ENCODE measurements at places on chromosomes 13 and 19.

DNA sequence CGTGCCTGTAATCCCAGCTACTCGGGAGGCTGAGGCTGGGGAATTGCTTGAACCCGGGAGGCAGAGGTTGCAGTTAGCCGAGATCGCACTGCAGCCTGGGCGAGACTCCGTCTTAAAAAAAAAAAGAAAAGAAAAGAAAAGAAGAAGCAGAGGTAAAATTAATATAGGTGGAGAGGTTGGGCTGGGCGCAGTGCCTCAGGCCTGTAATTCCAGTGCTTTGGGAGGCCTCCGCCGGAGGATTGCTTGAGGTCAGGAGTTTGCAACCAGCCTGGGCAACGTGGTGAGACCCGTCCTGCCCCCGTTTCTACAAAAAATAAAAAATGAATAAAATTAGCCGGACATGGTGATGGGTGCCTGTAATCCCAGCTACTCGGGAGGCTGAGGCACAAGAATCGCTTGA is 912 bp upstream of the TUBA3C start:
- H3K36me3 ChIP-seq = no peaks in the 10 kb centered on the region
- H3K4me1 ChIP-seq = no peaks in the 10 kb centered on the region
- no peaks in the 10 kb centered on the region for H3K27me3 ChIP-seq
- H3K27ac ChIP-seq = no peak overlapping the region
- no peak for DNase-seq

DNA sequence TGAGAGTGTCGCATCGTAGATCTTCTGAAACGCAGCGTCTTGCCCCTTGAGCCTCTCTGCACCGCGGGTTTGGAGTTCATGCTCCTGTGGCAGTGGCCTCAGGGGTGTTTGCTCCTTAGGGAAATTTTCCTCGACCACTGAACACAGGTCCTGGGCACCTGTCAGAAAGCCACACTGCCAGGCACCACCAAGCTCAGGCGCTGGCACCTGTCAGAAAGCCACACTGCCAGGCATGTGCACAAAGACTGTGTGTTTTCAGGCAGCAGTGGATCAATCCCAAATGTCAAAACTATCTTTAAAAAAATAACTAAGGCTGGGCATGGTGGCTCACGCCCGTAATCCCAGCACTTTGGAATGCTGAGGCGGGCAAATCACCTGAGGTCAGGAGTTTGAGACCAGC is 87.1 kb downstream of the ATP11A start:
- H3K4me1 ChIP-seq = peaks cover 13% of the 10 kb centered on the region
- no peak for DNase-seq
- no peaks in the 10 kb centered on the region for H3K27me3 ChIP-seq
- H3K27ac ChIP-seq = no peak overlapping the region
- no peak overlapping the region for H3K4me3 ChIP-seq
- H3K36me3 ChIP-seq = no peaks in the 10 kb centered on the region

DNA sequence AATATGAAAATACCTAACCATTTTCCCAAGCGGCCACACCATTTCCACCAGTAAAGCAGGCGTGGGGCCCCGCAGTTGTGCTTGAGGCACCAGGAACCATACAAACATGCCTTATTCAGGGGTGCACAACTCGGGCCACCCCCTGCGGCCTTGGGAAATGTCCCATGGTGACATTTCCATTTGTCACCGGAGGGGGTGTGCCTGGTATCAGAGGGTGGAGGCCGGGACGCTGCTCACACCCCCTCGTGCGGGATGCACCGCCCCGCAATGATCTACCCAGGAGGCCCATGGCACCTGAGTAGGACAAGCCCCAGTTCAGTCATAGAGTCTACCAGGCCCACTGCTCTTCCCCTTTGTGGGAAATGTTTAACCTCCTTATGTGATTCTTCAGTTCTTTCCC is 218.8 kb downstream of the TEX29 start:
- H3K27me3 ChIP-seq = peaks cover 18% of the 10 kb centered on the region
- no peak overlapping the region for H3K27ac ChIP-seq
- H3K4me3 ChIP-seq = no peak overlapping the region
- H3K36me3 ChIP-seq = no peaks in the 10 kb centered on the region

- no peak overlapping the region for H3K4me3 ChIP-seq
- no peaks in the 10 kb centered on the region for H3K4me1 ChIP-seq
- no peak overlapping the region for H3K27ac ChIP-seq
Measured at GRCh38 chr13:72990953-72991352, 67.9 kb upstream of the KLF5 start.

DNA sequence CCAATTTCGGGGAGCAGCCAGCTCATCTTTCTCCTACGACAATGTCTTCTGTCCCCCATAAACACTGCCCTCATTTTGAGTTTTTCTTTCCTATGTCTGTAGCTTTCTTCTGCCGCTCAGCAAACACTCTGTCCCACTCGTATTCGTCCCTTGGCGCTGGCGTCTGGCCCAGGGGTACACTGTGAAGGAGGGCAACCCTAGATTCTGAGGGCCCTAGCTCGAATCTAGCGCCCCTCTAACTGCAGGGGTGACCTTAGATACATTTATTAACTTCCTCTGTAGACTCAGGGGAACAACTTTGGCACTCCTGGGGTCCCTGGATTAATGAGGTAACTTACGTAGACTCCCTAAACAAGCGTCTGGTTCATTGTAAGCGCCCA is 677 bp upstream of the LRCH1 start:
- no peak overlapping the region for H3K27ac ChIP-seq
- DNase-seq = no peak
- peaks cover 19% of the 10 kb centered on the region for H3K4me1 ChIP-seq
- H3K27me3 ChIP-seq = peaks cover 18% of the 10 kb centered on the region

- no peak overlapping the region for H3K27ac ChIP-seq
- H3K4me3 ChIP-seq = no peak overlapping the region
- H3K27me3 ChIP-seq = no peaks in the 10 kb centered on the region
- no peaks in the 10 kb centered on the region for H3K4me1 ChIP-seq
- no peak for DNase-seq
- H3K36me3 ChIP-seq = no peaks in the 10 kb centered on the region
Measured at GRCh38 chr13:30128591-30128990, 178.8 kb downstream of the KATNAL1 start.

GRCh38 chr13:61002686-61003085 is 413.0 kb downstream of the PCDH20 start:
- H3K27ac ChIP-seq = no peak overlapping the region
- H3K4me1 ChIP-seq = no peaks in the 10 kb centered on the region
- peaks cover 12% of the 10 kb centered on the region for H3K36me3 ChIP-seq
- H3K27me3 ChIP-seq = no peaks in the 10 kb centered on the region
- H3K4me3 ChIP-seq = no peak overlapping the region

GRCh38 chr13:79482281-79482970 is 1.5 kb downstream of the NDFIP2 start:
- peak overlapping the region; percentile 98 for H3K4me3 ChIP-seq
- no peak overlapping the region for H3K27ac ChIP-seq
- no peak for DNase-seq
- peaks cover 14% of the 10 kb centered on the region for H3K27me3 ChIP-seq

- H3K4me3 ChIP-seq = no peak overlapping the region
- H3K36me3 ChIP-seq = no peaks in the 10 kb centered on the region
- H3K27me3 ChIP-seq = no peaks in the 10 kb centered on the region
Measured at GRCh38 chr13:51538591-51539179, 45.6 kb upstream of the WDFY2 start.

GRCh38 chr19:55611300-55611982 is 6.0 kb downstream of the ZNF865 start:
- peaks cover 5% of the 10 kb centered on the region for H3K36me3 ChIP-seq
- no peak overlapping the region for H3K27ac ChIP-seq
- H3K27me3 ChIP-seq = no peaks in the 10 kb centered on the region
- no peak overlapping the region for H3K4me3 ChIP-seq
- no peak for DNase-seq
- peaks cover 3% of the 10 kb centered on the region for H3K4me1 ChIP-seq

DNA sequence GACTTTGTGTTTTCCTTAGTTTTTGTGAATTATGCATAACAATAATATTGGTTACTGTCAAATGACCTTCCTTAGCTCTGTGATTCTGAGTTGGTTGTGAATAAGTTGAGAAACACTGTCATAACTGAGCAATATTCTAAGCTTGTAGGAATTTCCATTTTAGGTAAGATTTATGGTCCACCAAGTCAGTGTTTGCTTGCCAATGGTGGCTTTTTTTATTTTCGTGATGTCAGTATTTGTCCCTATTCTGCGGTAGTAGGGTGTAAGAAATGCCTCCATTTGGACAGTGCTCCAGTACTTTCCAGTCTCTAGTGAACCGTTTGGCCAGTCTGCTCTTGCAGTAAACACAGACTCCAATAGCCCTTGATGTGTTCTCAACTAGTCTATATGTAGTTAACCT is 94.7 kb downstream of the FRY start:
- H3K4me1 ChIP-seq = no peaks in the 10 kb centered on the region
- H3K4me3 ChIP-seq = no peak overlapping the region
- no peaks in the 10 kb centered on the region for H3K27me3 ChIP-seq
- no peak for DNase-seq
- H3K27ac ChIP-seq = no peak overlapping the region
